ENCODE measurements at places on chromosomes 5 and 9.

DNA sequence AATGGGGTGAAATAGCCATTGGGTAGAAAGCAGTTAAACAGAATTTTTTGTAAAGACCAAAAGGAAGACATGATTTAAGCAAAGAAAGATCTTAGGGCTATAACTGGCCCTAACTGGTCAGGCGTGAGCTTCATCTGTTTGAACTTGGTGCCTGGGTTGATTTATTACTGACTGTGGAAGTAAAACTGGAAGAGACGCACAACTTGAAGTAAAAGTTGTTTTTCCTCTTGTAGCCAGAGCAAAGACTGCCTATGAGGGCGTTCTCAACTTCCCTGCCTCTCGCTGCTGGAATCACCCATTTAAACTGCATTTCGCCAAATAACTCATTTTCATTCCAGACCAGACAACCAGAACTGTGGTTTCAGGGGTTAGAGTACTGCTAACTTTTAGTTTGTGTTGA is 1.5 kb downstream of the THBS4 start:
- DNase-seq = no peak

GRCh38 chr5:169864483-169864882 is 115.8 kb downstream of the INSYN2B start:
- DNase-seq = no peak

- DNase-seq = no peak
Observed at GRCh38 chr5:1413211-1413610, 32.0 kb downstream of the SLC6A3 start.

DNA sequence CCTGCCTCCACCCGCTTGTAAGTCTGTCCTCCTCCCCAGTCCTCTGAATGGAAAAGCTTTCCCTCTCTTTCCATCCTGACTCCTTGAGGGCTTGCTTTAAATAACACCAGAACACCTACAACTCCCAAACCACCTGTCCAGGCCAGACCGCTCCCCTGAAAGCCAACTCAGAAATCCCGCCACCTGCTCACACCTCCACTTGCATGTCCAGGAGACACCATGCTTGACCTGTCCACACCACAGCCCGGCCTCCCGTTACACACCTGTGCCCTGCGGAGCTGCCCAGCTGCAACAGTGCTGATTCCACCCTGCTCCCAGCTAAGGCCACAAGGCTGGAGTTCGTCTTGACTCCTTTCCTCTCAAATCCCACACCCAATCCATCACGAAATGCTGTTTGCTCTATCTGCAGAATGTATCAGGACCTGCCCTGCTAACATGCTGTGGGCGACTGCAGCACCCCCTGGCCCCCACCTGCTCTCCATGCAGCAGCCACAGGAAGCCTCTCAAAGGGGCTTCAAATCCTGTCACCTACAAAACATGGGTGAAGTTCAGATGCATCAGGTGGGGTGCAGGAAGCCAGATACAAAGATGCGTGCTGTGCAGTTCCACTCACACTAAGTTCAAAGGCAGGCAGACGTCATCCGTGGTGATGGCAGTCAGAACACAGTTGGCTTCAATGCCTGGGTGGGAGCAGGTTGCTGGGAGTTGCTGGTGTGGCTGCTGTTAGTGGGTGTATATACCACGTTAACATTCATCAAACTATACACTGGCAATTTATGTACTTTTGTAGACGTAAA is 166.0 kb downstream of the ROR2 start:
- DNase-seq = no peak

GRCh38 chr5:23820765-23821471 is 313.5 kb downstream of the PRDM9 start:
- no peak for DNase-seq

DNA sequence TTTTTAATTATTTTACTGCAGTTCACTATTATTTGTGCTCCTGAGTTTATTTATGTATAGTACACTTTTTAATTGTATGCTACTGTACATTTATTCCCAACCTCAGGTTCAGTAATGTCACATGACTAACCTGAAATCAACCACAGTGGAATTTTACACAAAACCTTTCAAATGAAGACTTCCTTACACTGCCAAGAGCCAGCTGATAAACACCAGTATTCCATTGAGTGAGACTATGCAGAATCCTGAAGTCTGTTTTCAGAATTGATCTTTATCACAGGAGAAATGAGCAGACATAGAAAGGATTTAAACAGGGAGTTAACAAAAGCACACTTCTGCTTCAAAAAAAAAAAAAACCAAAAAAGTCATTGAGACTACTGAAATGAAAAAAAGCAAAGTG is 219.5 kb downstream of the PRR16 start:
- DNase-seq = no peak

GRCh38 chr5:33477816-33478215 is 37.1 kb downstream of the TARS1 start:
- no peak for DNase-seq

GRCh38 chr5:61884252-61884855 is 421.7 kb upstream of the KIF2A start:
- no peak for DNase-seq

GRCh38 chr5:149405550-149406202 is 26.6 kb upstream of the IL17B start:
- DNase-seq = no peak

DNA sequence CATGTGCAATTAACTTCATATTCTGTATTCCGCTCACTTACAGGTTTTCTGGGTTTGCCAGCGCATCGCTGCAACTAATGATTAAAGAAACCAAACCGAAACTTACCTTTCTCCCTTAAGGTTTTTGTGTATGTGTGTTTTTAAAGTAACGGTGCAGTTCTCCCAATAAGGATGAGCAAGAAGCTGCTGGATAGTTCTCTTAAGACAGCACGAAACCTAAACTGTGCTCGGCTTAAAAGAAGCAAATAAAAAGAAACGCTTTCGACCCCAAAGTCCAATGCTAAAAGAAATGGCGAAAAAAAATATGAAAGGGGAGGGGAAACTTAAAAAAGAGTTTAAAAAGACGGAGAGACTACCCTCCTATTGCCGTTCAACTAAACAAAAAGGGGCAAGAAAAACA is 340 bp downstream of the ELAVL2 start:
- DNase-seq = no peak

DNA sequence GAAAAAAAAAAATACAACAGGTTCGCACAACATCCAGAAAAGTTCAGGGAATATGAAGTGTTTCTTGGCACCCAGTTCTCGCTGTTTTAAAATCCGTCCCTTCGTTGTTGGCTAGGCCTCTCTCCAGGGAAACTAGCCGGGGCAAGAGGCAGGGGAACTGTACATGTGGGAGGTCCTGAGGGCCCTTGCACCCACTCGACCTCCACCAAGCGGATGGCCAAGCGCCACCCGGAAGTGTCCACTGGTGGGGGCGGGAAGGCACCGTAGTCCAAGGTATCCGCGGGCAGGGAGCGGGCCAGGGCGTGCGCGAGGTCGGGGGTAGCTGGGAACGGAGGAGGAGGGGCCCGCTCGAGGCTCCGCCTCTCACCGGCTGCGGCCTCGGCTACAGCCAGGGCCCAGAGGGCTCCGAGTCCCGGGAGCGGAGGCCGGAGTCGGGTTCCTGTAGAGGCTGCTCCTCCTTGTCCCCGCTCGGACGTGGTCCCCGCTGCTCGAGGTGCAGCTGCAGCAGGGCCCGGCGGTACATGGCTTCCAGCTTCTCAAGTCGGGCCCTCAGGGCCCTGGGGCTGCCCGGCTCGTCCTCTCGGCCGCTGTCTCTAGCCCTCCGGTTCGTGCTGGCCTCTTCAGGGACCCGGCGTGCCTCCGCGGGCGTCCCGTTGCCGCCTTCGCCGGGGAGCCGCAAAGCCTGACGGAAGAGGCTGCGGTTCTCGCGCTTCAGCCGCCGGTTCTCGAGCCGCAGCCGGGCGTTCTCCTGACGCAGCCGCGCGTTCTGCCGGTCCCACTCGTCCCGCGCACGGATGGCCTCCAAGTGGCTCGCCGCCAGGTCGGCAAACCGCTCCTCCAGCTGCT is 720 bp downstream of the TUSC1 start:
- peak; percentile 59 for DNase-seq

GRCh38 chr9:107614765-107615164 is 125.2 kb upstream of the KLF4 start:
- no peak for DNase-seq

GRCh38 chr5:59528202-59528862 is 365.2 kb downstream of the PDE4D start:
- DNase-seq = no peak

GRCh38 chr9:130952065-130952762 is 13.2 kb upstream of the FIBCD1 start:
- DNase-seq = no peak

DNA sequence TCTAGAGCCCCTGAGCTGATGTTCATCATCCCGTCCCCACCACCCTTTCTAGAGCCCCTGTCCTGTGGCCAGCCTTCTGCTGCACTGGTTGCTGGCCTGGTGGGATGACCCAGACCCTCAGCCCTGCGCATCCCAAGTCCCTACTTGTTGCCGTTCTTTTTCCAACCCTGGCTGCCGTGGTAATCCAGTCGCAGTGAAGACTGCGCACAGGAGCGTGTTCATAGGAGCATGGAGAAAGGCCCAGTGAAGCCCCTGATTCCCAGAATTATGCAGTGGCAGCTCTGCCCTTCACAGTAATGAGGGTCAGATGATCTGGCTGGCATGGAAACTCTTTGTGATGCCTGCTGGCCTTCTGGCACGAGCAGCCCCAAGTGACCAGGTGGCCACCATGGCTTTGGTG is 183.3 kb downstream of the CACNA1B start:
- no peak for DNase-seq

GRCh38 chr9:11973511-11973910 is 719.7 kb upstream of the TYRP1 start:
- no peak for DNase-seq

DNA sequence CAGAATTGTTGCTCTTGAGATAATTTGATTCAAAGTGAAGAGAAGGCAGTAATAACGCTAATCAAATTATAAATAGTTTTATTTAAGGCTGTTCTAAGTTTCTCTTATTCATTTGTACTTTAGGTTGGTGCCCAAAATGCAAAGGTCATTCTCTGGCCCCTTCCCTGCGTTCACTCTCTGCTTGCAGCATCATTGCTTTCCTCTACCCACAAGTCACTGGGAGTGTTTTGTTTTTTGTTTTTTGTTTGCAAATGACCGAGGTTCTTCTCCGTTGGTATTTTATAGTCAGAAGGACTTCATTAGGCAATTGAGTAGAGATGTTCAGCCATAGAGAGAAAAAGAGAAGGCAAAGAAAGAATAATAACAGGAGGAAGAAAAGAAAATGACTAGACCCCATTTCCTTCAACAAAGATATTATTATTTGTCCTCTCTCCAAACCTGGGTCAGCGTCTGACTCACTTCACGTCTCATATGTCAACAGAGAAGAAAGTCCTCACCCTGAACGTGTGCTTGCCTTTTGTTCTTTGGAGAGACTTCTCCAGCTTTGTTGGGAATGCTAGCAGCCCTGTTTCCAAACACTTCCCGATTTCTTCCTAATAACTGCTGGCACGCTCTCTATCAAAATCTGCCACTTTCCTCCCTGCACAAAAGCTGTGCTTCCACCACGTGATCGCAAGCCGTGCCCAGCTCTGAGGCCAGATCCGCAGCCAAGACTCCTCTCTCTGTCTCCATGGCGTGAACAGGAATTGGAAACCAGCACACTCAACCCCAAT is 119.8 kb downstream of the EBF1 start:
- DNase-seq = peak; percentile 9

DNA sequence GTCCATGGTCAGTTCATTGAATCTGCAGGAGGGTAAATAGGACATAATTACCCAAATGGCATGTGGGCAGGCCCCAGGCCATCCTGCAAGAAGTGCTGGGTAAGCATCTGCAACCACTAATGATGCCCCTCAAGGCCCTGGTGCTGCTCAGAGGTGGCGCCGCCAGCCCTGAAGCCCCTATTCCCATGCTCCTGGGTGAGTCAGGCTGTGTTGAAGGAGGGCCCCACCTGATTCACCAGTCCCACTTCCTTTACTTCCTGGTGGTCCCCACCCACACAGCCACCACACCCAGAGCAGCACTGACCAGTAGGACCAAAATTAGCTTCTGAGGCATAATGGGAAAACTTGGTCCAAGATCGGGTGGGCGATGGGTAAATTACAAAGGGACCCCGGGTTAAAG is 120.4 kb upstream of the SPRY4 start:
- DNase-seq = no peak

GRCh38 chr9:89946741-89947140 is 341.9 kb downstream of the GADD45G start:
- no peak for DNase-seq

- no peak for DNase-seq
Observed at GRCh38 chr5:38479315-38479904, 77.0 kb downstream of the LIFR start.

- DNase-seq = no peak
Observed at GRCh38 chr5:68189171-68189570, 26.4 kb upstream of the PIK3R1 start.

GRCh38 chr9:3578786-3579185 is 53.0 kb upstream of the RFX3 start:
- DNase-seq = no peak

DNA sequence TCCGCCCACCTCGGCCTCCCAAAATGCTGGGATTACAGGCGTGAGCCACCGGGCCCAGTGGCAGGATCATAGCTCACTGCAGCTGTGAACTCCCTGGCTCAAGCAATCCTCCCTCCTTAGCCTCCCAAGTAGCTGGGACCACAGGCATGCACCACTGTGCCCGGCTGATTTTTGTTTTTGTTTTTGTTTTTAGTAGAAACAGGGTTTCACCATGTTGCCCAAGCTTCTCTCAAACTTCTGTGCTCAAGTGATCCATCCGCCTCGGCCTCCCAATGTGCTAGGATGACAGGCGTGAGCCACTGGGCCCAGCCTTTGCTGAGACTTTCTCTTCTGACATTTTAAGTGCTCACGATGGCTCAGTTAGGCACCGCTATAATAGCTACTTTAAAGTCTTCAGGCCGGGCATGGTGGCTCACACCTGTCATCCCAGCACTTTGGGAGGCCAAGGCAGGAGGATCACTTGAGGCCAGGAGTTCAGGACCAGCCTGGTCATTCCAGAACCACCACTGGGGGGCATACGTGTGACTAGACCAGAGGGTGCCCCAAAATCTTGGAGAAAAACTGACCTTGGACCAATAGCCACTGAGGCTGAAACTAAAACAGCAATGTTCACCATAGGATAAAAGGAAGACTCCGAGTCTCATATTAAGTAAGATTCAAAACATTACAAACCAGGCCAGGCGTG is 3.1 kb upstream of the ENTPD8 start:
- DNase-seq = no peak

GRCh38 chr5:50655067-50655809 is 11.2 kb upstream of the PARP8 start:
- DNase-seq = no peak
